ENCODE measurements at places on chromosomes 6 and 20.

DNA sequence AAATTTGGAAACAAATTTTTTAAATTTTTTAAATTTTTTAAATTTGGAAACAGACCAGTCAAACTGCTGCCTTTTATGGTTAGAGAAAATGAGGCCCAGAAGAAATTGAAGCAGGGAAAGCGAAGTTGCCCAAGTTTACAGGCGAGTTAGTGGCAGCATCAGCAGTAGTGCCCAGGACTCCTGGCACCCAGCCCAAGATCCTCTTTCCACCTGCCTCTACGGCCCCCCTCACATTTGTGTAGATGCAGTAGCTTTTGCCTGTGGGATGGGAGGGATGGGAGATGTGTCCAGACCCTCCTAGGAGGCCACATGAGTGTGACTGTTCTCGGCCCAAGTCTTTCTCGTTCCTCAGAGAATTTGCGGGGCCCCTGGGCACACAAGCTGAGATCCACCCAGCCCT is 49.8 kb downstream of the HNF4A start:
- no peak for DNase-seq

DNA sequence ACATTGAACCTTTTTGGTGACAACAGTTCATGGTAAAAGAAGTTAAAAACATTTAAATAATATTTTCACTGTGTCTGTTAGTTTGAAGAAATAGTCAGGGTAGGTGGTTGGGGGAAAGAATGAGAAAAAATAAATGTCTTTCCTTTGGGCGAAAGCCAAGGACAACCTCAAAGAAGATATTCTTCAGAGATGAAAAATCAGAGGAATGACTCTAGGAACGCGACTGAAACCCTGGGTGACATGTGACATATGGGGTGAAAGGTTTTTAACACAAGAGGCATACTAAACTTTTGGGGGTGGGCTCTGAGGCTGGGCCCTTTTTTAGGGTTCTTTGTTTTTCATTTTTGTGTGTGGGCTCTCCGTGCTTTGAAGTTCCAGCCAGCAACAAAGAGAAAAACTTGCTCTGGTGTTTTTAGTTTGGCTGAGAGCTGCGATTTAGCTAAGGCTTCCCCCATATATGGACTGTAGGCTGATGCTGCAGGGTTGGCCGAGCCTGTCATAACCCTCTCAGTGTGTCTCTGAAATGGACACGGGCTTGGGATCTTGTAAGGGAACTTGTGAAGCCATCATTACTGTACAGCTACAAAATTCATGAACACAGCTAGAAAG is 610.1 kb upstream of the ARID1B start:
- no peak for DNase-seq

DNA sequence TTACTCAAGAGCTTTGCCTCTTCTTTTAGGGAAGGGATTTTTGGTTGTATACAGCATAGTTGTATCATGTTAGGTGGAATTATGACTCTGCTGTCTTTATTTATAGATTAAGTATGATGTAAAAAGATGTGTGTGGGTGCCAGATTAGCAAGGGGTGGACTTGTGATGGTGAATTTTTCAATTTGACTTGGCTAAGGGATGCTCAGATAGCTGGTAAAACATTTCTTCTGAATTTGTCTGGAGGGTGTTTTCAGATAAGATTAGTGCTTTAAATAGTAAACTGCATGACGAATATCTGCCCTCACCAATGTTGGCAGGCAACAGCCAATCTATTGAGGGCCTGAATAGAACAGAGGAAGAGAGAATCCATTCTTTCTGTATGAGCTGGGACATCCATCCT is 173.3 kb upstream of the TNFAIP3 start:
- DNase-seq, result no peak

GRCh38 chr6:25411316-25411950 is 132.3 kb downstream of the CARMIL1 start:
- no peak for DNase-seq

DNA sequence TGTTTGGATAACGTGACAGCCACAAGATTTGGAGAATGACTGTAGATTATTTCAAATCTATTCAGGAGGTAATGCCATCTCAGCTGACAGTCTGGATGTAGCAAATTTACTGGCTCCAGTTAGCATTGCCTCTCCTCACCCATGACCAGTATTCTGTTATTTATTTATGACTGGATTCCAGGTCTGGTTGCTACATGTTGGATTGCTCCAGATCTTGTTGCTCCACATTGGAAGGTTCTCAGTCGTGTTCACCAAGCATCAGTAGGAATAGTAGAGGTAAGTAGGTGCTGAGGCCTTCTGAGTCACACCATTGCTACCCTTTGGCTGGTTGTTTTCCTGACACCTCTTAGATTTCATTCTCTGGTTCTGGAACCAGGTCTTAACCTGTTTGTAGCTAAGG is 69.5 kb upstream of the ELOVL5 start:
- DNase-seq, result no peak
